ENCODE measurements at places on chromosomes 5 and 9.

- DNase-seq = no peak
These were observed 8.4 kb downstream of the CCDC69 start for GRCh38 chr5:151215546-151215880.

GRCh38 chr9:113577525-113578261 is 114.2 kb downstream of the RGS3 start:
- DNase-seq = peak; percentile 79

- peak; percentile 3 for DNase-seq
These were observed 1111.1 kb downstream of the TAF11L14 start for GRCh38 chr5:18745042-18745987.

DNA sequence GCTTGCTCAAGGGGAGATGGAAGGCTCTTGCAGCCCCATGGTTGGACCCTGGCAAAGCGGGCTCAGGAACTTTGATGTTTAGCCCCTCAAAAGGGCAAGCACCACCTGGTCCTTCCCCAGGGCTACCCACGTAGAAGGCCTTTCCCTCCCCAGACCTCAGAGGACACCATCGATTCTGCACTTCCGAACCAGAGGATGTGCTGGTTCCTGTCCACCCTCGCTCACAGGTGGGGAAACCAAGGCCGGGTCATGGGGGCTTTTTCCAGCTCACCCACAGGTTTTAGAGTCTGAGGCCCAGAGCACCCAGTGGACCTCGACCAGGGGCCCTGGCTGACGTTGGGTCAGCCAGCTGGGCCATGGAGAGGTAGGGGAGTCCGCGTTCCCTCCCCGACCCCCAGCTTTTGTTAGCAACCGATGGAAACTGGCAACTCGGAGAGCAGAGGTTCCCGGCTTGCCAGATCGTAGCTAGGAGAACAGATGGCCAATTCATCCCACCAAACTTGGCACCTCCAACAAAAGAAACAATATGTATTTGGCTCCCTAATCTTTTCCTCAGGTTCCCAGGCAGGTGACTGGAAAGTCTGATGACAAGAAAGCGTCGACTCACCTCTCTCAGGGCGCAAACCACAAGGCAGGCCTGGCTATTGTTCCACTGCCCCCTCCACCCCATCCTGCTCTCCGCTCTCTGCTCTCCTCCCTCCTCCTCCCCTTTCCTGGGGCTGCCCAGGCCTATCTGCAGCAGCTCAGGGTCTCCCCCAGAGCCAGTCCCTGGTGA is 167.6 kb upstream of the SMIM23 start:
- no peak for DNase-seq

DNA sequence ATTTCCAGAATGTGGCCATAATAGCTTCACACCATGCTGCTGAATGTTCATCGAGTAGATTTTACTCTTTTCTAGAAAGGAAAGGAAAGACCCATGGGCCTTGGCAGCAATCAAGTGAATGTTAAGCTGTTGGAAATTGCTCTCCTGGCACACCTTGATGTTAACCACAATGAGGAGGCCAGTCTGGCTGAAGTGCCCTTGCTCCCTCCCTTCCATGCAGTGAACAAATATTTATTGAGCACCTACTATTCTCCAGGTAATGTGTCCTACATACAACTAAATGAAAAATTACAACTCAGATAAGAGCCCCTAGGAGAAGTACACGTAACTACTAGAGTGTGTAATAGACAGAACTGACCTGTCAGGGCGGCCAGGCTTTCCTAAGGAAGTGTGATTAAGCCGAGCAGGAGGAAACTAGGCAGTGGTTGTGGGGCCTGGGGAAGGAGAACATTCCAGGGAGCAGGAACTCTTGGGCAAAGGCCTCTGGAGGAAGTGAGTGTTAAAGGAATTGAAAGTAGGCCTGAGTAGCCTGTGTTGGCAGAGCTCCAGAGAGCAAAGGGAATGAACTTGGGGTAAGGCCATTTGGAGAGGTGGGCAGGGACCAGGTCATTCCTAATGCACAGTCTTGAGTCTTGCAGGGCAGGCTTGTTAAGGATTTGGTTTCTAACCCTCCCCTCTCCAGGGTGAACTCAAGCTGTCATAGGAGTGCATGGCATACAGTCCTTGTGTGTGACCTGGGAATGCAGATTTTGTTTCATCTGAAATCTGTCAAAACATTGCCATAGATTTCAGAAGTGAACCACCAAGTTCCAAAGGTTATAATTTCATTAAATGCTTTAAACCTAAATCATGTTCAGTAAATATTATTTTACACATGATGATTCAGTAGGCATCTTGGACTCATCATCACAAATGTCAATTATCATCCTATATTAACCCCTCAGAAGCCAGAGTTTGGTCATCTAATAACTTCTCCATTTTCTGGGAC is 9.0 kb upstream of the ZSWIM6 start:
- DNase-seq = peak; percentile 62

GRCh38 chr5:78627175-78627574 is 21.4 kb downstream of the LHFPL2 start:
- peak; percentile 51 for DNase-seq

GRCh38 chr9:106438928-106439327 is 424.0 kb upstream of the ZNF462 start:
- peak; percentile 3 for DNase-seq

GRCh38 chr9:87615136-87615535 is 110.8 kb upstream of the CTSL start:
- DNase-seq = no peak

DNA sequence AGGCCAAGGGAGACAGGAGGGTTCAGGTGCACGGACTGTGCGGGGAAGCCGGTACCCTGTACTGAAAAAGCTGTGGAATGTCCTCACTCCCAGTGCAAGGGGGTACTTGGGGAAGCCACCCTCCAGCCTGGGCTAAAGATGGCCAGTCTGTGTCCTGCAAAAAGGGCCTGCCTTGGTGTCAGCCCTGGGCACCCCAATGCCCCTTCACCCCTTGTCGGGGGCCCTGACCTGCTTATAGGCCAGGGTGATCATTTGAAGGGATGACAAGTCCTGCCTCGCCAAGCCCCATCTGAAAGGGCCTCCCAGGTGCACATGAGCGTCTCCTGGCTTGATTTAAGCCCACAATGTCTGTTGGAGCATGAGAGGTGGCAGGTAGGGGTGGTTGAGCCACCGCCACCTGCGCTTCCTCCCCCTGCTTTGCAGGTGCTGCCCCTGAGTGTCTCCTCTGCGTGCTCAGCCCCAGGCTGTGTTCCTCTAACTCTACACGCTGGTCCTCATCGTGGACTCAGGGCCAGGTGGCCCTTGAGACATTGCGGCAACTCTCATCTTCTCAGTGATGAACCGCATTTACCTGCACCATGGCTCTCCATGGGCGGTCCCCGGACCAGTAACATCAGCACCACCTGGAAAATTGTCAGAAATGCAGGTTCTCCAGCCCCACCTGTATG is 97.0 kb downstream of the ANKRD33B start:
- DNase-seq = no peak

DNA sequence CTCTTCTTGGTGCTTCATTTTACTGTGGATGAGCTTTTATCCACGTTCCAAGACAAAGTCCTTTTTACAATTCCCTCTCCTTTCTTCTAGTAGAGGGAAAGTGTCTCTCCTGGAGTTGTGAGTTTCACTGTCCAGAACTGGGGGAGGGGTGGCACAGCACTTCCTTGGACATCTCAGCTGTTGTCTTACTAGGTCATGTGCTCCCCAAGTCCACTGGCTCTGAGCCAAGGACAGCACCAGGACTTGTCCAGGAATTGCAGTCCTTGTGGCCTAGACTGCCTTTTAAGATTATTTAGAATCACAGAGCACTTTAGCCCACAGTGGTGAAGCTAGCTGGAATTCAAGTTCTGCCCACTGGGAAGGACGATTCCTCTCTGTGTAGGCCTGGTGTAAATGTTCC is 700.2 kb upstream of the PTPRD start:
- peak; percentile 0 for DNase-seq

GRCh38 chr9:6184749-6185645 is 30.6 kb upstream of the IL33 start:
- peak; percentile 35 for DNase-seq

- peak; percentile 53 for DNase-seq
These were observed 127.9 kb downstream of the ADAMTS2 start for GRCh38 chr5:179217356-179217755.

DNA sequence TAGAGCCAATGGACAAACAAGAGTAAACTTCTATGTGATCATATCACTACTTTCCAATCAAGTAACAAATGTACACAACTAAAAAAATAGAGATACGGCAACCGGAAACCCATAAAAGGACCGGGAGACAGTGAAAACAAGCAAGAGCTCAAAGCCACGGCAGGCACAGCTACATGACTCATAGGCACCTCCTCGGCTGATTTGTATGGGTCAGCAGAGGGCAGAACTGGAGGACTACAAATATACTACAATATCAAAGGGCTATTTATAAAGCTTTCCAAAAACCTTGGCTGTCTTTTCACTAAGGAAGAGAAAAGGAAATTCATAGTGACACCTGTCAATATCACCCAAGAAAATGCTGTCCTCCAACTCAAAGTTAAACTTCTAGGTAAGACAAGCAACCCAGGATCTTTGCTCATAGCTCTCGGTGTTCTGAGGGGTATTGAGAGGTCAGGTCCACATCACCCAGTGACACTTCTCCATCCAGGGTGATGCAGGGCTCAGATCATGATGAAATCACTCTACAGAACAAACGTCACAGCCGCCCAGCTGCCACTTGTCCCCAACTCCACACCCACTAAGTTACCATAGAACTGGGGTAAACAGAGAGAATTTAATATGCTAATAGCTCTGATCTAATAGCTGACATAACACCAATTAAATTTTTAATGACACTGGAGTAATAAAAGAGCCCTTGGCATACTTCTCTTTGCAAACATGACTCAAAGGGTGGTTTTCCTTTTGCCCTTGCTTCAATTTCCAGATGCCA is 41.3 kb downstream of the PFDN1 start:
- DNase-seq = peak; percentile 90

DNA sequence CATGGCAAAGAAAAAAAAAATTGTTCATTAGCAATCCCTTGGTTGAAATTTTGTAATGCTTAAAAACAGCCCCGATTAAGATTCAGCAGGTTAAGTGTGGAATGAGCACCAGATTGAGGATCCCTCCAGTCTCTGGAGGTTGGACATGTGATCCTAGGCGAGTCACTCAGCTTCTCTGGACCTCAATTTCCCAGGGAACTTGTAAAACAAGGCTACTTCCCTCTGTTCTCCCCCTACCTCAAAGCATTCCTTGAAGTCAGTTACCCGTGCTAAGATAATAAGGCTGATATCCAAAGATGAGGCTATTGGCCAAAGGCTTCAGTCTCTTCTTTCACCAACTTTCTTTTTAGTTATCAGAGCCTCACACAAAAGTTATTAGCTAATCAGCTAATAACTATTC is 2.9 kb downstream of the KLHL3 start:
- peak; percentile 18 for DNase-seq

- DNase-seq = no peak
These were observed 315.8 kb upstream of the PDE4D start for GRCh38 chr5:60209146-60209840.

DNA sequence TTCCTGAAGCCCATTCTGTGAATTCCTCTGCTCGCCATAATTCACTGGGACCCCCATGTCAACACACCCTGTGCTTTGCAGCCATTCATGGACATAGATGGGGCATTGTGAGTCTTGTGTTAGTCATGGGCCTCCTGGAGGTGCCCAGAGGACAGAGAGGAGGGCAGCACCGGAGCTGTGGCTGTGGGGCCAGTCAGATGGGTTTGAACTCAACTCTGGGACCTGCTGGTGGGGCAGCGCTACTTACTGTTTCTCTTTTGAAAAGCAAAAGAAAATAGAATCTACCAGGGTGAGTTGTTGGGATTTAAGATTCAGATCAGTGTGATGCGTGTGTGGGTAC is 11.3 kb upstream of the EXOC3 start:
- DNase-seq = no peak

DNA sequence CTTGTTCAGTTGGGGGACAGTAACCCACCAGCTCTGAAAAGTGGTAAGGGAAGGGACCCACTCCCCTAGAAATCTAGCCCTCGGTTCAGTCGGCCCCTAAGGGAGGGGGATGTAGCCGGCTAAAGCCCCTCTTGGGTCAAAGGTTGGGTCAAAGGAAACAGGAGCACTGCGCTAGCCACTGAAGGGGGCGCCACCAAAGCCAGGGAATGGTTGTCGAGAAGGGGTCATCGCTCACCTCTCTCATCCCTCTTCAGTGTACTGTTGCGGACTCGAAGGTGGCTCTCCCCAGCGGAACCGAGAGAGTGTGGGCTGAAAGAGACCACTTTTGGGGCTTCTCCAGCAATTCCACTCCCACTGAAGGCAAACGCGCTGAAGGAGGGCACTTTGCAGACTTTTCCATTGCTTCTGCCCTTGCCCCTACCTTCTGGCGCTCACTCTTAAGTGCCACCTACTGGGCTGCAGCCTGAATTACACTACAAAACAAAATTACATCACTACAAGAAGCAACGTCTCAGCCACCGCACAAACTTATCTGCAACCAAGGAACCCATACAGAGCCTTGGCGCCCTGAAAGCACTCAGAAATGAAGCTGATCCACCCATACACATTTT is 396.9 kb downstream of the PDE4D start:
- DNase-seq = peak; percentile 39

- peak; percentile 77 for DNase-seq
These were observed 24.9 kb downstream of the TICAM2 start for GRCh38 chr5:115577329-115577728.

- no peak for DNase-seq
These were observed 150.1 kb downstream of the DAB2IP start for GRCh38 chr9:121801579-121801978.

- DNase-seq = peak; percentile 97
These were observed 503.6 kb upstream of the PAPPA start for GRCh38 chr9:115649991-115650472.

- DNase-seq = peak; percentile 82
These were observed 203.1 kb downstream of the ROR2 start for GRCh38 chr9:91746904-91747303.

DNA sequence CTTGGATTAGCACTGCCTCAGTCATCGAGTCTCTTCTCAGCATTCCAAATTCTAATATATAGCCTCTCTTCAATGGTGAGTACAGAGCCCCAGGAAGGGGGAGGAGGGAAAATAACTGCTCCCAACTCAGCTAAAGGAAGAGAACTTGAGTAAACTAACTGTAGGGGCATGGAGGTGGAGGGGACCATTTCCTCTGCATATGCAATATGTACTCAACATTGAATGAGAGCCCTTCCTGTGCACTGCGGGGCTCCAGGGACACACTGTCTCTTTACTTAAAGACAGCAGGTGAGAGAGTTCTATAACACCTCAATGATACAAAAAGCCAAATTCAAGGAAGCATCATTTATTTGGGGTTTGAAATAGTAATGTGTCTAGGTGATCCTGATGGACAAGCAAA is 75.1 kb downstream of the GNAQ start:
- no peak for DNase-seq

- DNase-seq = peak; percentile 91
These were observed 24.4 kb upstream of the GRPEL2 start for GRCh38 chr5:149320791-149321330.

GRCh38 chr9:126474206-126474765 is 139.4 kb upstream of the LMX1B start:
- DNase-seq = peak; percentile 35

GRCh38 chr9:98047002-98047401 is 9.5 kb upstream of the NANS start:
- DNase-seq = no peak
